ENCODE measurements at places on chromosomes 5 and 9. TPM values are rescaled to one million over a fixed set of nuclear protein-coding genes. Genes with fewer than 3 reads are reported as not detected.

DNA sequence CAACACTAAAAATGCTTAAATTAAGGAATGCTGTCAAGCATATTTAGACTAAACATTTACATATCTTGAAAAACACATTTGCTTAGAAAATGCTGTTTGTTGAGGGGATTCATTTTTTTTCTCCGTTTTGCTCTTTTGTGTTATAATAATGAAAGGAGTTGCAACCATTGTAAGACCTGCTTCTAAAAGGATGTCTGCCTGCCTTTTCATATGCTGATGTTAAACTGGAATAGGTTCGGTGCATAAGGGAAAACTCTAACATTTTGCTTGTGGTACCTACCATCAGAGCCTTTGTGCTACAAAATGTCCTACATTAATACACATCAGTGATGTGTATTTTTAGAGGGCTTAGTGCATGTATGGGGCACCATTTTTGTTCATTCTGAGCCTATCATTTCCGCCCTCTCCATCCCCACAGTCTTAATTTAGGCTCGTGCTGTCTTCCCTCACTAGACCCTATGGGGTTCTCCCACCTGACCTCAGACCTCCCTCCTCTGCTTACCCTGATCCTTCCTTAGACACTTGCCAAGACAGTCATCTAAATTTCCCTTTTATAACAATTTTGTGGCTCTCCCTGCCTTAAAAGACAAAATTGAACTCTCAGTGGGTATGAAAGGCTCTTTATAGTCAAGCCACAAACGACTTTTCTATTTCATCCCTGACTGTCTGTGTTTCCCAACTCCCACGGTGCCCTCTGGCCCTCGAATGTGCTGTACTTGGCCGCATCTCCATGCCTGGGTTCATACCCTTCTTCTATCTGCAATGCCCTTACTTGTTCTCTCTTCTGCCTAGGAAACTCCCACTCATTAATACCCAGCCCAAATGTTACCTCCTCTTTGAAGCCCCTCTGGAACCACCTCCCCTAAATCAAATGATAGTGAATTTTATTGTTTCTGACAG lies 61.2 kb downstream of the CMYA5 start:
- peaks cover 12% of the 10 kb centered on the region for H3K4me1 ChIP-seq
- H3K27me3 ChIP-seq = peaks cover 33% of the 10 kb centered on the region
- H3K36me3 ChIP-seq = peaks cover 9% of the 10 kb centered on the region
- H3K4me3 ChIP-seq = no peak overlapping the region
- H3K27ac ChIP-seq = no peak overlapping the region

- H3K36me3 ChIP-seq = no peaks in the 10 kb centered on the region
- no peak for DNase-seq
- H3K4me1 ChIP-seq = peaks cover 21% of the 10 kb centered on the region
- H3K27me3 ChIP-seq = peaks cover 13% of the 10 kb centered on the region
Measured at GRCh38 chr5:1780614-1780930, 19.1 kb downstream of the MRPL36 start.

DNA sequence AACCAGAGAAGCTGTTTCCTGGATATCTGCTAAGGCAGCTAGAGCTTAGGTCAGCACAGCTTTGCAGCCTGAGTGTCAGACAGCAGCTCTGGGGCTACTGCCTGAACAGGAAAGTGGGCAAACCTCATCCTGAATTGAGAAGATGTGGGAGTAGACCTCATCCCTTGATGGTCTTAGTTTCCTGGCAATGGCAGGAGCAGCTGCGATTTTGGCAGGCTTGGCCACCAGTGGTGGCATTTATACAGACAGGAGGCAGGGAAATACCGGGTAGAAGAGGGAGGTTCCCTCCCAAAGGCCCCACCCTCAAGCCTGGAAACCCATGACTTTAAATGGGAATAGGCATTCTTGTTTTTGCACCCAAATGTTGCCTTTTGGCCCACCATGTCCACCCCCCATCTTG lies 69.7 kb downstream of the LIX1 start:
- H3K4me3 ChIP-seq = no peak overlapping the region
- peaks cover 5% of the 10 kb centered on the region for H3K27me3 ChIP-seq

The LMX1B gene
- not detected for total RNA-seq

The GARNL3 gene
- 3.4 TPM for total RNA-seq
